ENCODE measurements at places on chromosomes 5 and 9. TPM values are rescaled to one million over a fixed set of nuclear protein-coding genes. Genes with fewer than 3 reads are reported as not detected.

The SPINK7 gene
- not detected for total RNA-seq

The PLCXD3 gene
- total RNA-seq, result 7.4 TPM

The TLE4 gene
- 77.7 TPM for total RNA-seq

The RNF14 gene
- total RNA-seq, result 39.8 TPM

The PDCD1LG2 gene
- not detected for total RNA-seq

The PRRX2 gene
- 0.50 TPM for total RNA-seq

The HSPA9 gene
- total RNA-seq, result 238 TPM

The FBP2 gene
- total RNA-seq, result not detected

The GRM6 gene
- total RNA-seq, result not detected

The CCNI2 gene
- 1.4 TPM for total RNA-seq

The FSD1L gene
- total RNA-seq, result 6.3 TPM

The ARHGEF28 gene
- total RNA-seq, result 44.1 TPM

The PCDHA9 gene
- total RNA-seq, result 2.5 TPM

The NOXA1 gene
- 14.3 TPM for total RNA-seq

The LCN1 gene
- total RNA-seq, result not detected

The CDH6 gene
- 127 TPM for total RNA-seq

The NR5A1 gene
- total RNA-seq, result 0.26 TPM

The OLFM1 gene
- 9.7 TPM for total RNA-seq

The CYLC2 gene
- total RNA-seq, result not detected

The EHMT1 gene
- total RNA-seq, result 111 TPM

The BARHL1 gene
- 0.14 TPM for total RNA-seq

The IFNB1 gene
- total RNA-seq, result not detected

Measured in type B pancreatic cell (in vitro differentiated cells).